ENCODE measurements at places on chromosomes 12 and 14.

- no peak for DNase-seq
Measured at GRCh38 chr14:81743605-81744004, 210.0 kb upstream of the SEL1L start.

- no peak for DNase-seq
Measured at GRCh38 chr12:58502841-58503240, 417.5 kb downstream of the LRIG3 start.

GRCh38 chr14:50049703-50050570 lies 66.4 kb downstream of the VCPKMT start:
- DNase-seq, result no peak

DNA sequence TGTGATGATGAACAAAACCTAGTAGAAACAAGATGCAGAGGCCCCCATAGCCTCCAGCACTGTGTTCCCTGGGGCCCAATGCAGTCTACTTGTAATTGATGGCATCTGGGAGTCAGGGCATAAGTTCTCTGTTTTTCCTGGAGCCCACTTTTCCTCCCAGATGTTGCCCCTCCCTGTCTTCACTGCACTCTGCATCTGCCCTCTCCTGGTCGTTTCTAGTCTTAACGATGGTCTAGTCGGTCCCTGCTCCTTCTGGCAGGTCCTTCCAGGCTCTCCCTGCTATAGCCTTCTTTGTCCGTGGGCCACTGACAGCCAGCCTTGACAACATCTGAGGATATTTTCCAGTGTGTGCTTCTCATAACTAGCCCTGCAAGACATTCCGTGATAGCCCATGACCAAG lies 208.3 kb downstream of the GXYLT1 start:
- no peak for DNase-seq

- DNase-seq, result no peak
Measured at GRCh38 chr14:61196034-61196433, 85.1 kb downstream of the TMEM30B start.

DNA sequence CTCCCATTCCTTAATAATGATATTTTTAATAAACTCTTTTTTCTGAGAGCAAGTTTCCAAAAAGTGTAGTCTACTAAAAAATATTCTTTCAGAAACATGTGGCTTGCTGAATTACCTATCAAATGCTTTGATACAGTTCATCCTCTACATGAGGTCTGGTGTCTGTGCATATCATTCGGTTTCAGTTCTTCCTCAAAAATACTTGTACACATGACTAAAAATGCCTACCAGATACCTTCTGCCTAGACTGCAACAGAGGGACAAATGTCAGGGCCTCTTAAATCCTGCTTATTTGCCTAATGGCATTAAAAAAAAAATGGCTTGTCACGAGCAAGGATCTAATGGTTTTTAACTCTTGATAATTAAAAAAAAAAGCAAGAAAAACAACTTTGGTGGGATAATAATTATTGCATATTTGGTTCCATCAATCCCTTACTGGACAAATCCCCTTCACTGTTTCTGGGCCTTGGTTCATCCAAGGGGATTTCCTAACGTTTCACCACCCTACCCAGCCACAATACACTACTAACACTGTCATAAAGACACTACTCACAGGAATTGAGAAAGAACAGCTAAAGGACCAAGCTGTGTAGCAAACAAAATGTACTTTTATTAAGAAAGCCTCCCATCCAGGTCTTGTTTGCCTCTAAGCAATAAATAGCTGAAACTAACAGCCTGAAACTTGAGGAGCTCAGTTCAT lies 45.7 kb downstream of the PARP11 start:
- no peak for DNase-seq

DNA sequence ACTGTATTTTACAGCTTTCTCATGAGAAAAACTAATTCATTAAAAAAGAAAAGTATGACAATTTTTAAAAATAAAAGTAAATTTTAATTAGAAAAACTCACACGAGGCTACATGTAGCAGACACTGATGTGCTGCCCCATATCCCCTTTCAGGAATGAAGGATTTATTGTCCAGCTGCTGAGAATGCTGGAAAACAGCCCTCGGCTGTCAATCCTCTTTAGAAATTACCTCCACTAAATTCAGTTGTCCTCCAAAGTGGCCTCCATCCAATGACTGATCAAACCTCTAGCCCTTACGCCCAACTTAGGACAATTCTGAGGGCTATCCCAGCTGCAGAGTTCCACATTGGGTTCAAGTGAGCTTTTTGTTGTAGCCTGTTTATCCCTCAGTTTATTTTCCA lies 29.8 kb upstream of the AP4S1 start:
- DNase-seq, result peak; percentile 2

DNA sequence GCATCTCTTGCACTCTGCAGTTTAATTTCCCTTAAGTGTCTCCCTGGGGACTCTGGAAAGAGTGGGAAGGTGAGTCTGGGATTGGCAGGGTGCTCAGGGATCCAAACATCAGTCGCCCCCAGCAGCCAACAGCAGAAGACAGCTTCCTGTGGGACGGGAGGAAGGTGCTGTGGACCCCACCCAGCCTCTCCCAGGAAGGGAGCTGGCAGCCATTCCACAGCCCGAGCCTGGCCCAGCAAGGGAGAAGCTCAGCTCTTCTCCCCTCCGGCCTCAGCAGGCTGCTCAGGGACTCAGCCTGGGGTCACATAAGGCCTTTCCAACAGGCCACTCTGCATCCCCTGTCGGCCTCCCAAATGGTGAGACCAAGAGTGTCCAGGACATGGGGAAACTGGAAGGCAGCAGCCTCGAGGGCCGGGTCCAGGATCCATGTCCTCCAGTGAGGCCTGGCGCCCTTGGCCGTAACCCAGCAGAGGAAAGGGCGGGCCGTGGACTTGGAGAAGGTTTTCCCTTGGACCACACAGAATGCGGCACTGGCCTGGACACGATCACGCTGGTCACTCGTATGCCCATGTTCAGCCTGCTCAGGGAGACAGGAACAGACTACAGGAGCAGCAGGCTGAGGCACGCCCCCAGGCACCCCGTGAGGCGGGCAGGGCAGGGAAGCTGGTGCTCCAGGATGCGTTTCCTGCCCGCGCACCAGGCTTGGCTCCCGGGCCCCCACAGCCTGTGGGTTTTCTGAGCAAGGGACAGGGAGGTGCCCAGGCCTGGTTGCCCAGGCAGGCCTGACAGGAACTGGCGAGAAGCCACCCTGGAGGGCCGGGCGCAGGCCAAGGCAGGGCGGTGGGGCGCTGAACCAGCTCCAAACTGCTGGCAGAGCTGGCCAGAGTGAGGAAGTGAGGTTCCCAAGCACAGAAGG lies 3.5 kb downstream of the XRCC3 start:
- no peak for DNase-seq

GRCh38 chr12:92058664-92059063 lies 87.0 kb downstream of the BTG1 start:
- no peak for DNase-seq

GRCh38 chr12:101670007-101670671 lies 27.3 kb upstream of the CHPT1 start:
- DNase-seq, result no peak

DNA sequence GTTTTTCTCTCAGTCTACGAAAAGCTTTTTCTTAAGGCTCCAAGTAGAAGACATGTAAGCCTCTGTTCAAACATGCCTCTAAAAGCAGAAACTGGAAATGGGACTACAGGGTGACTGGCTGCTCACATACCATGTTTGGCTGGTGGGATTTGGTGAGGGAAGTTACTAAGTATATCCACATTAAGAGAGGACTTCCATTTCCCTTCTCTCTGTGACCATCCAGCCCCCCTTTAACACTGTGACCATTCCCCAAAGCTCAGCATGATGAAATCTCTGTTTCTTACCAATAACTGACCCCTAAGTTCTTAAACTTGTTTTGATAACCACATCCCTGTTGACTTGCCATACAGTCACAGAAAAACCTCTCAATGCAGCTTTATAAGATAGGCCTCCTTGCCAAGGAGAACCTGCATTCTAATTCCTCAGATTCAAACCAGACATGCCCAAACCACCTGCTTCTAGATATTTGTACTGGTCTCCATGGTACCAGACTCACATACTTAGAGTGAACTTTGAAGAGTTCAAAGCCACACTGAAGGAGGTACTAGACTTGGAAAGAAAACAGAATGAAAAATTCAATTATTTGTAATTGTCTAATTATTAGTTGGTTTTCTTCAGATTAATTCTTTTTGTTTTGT lies 102.2 kb downstream of the VEZT start:
- no peak for DNase-seq

DNA sequence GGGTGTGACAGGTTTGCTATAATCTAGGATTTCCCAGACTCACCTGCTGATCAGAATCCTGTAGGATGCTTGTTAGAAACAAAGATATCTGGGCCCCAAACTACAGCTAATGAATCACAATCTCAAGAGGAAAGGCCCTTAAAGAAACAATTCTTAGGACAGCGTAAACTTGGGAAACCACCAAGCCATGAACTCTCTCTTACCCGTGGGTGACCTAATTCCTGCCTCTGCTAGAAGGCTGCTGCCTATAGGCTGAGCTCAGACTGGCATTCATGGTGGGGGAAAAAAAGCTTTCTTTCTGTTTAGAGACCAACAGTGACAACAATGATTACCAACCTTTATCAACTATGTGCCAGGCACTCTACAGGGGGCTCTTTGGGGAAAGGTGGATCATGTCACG lies 213.9 kb upstream of the FKBP4 start:
- DNase-seq, result peak; percentile 30

GRCh38 chr12:122687086-122687485 lies 16.1 kb downstream of the HCAR2 start:
- no peak for DNase-seq

DNA sequence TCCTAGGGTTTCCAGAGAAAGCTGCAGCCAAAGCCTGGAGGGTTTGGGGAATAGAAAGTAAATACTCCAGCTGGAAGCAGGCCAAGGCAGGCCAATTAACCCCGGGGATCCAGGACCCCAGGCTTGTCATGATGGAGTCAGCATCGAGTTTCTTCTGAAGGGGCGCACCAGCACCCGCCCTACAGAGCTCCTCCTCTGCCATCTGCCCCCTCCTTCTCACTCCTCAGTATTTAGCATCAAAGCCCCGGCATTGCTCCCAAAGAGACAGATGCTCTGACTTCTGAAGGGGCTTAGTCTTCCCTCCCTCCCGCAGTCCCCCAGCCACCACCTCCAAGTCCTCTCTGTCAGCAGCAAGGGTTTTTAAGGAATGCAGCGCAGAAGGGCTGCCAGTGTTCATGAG lies 285.1 kb upstream of the NOS1 start:
- peak; percentile 16 for DNase-seq

- no peak for DNase-seq
Measured at GRCh38 chr12:76232013-76232412, 116.2 kb downstream of the BBS10 start.

DNA sequence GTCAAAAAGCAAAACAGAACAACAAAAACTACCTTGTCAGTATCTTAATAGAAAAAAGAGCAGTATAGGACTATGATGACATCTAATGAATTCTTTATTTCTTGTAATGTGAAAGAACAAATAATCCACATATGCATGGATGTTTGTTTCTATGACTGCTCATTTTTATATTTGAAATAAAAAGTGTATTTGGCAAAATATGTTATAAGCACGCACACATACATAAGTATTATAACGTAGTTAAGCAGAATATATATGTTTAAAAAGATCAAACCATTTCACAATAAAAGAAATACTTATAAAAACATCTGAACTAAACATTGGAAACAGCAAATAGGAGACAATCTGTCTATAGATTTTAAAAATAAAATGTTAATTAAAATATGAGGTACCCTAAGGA lies 74.8 kb downstream of the MIPOL1 start:
- no peak for DNase-seq

GRCh38 chr12:96194971-96195844 lies 1.0 kb downstream of the ELK3 start:
- peak; percentile 65 for DNase-seq

DNA sequence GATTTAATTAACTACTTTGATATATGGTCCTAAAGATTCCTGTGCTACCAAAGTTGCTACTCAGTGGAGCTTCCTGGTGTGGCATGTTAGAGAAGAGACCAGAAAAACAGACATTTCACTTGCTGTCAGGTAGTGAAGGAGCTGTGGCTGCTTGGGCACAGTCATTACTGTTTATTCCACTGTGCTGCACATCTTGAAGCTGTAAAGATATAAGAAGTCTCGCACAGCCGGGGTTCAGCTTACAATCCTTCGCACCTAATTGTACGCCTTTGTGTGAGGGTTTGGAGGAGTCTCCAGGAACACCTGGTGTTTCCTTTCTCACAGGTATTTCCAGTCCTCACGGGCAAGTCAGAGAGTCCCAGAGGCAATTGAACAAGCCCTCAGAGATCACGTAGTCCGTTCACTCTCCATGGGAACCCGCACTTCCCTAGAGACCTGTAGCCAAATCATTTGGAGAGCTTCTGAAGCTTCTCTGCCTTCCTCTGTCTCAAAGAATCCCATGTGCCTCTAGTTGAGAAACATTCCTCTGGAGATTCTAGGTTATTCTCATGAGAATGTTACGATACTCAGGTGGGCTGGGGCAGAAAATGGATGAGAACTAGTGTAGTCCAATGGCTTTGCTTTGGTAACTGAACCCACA lies 4.1 kb downstream of the EVL start:
- DNase-seq, result no peak

DNA sequence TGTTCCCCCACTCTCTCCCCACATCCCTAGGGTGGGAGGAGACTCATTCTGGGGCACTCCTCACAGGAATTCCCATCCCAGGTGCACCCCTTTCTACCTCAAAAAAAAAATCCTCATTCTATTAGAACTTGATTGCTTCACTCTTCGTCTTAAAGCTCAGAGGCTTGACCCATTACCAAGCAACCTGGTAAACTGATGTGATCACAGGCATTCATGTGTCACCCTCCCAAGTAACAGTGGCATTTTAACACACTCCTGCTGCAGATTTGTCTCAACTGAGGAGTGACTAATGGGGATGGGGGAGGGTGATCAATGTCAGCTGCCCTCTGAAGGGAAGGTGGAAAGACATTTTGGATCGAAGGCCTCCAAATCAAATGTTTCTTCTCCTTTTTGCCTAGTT lies 78.1 kb upstream of the PTHLH start:
- no peak for DNase-seq
